ENCODE measurements at places on chromosomes 7 and 10.

DNA sequence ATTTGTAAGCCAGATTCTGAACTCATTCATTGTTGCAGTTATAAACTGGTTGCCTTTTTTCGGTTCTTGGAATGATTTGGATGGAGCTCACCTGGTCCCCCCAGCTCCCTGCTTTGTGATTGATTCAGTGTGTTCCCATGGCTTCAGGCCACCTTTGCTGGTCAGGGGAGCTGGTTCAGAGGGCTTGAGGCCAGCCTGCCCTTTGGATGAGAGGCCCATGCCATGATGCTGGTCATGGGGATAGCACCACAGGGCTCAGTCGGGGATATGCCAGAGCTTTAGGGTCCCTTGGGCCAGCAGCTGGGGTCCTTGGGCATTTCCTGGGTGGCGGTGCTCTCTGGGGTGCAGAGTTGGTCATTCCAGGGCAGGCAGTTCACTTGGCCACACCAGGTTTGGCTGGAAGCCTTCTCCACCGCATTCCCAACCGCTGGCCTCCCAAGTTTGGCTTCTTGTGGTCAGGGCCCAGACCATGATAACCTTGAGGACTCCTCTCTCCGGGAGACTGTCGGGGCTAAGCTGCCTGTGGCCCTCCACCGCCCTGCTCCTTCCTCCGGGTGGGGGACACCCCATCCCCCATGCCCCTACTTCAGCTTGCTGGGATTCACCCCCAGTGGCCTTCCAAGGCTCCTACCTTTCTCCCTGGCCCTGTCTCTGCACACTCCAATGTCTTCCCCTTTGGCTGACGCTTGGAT is 65.1 kb downstream of the MGMT start:
- DNase-seq: no peak

DNA sequence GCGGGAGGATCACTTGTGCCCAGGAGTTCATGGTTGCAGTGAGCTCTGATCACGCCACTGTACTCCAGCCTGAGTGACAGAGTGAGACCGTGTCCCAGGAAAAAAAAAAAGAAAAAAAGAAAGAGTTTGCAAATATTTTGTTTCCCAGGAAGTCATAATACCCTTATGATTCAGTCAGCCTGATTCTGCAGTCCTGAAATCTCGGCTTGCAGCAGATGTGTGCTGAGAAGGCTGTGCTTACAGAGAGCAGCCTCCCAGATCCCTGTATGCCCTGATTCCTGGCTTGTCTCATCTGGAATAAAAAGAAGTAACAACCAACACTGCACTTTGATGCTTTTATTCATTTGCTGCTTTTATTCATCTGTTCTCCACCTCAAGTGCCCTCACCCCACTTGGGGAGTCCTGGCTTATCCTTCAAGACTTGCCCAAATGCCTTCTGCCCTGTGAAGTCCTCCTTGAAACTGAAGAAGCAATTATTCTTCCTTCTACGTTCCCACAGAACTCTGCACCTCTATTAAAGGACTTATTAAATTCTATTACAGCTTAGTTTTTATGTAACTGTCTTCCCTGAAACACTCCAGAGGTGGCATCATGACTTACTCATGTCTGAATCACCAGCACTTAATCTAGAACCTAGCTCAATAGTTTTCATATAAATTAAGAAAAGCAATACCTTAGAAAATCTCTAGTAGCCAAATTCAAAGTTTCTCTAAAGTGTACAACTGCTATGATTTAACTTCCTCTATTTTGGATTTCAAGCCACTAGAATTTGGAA is 27.7 kb upstream of the BPGM start:
- no peak for DNase-seq

DNA sequence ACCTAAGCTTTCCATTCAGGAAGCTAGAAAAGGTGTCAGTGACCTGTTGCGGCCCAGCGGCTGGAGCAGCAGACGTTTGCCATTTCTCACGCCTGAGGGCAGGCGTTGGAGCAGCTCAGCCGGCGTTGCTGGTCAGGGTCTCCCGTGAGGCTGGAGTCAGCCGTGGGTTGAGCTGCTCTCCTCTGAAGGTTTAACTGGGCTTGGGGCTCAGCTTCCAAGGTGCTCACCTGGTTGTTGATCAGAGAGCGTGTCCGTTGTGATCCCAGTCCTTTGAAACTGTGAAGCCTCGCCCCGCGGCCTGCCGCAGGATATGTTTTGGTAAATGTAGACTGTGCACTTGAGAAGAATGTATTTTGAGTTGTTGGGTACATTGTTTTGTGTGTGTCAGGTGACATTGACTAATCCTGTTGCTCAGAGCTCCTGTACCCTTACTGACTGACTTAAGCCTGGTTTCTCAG is 20.6 kb upstream of the PWWP2B start:
- DNase-seq: no peak

DNA sequence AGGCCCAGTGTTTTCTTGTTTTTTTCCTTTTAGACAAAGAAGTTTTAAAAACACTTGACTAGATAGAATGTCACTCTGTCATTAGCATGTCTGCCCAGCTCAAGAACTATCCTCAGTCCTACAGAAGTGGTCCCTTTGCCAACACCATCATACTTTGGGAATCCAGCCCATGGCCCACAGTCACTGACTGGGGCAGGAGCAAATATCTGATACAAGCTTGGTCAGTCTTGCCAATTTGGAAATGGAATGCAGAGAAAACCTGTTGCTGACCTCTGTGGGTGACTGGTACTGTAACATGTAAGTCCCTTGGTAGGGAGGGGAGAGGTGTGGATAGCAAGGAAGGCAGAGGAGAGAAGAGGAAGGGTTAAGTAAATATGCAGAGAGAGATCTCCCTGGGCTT is 47.8 kb downstream of the IPMK start:
- DNase-seq: no peak

- DNase-seq: no peak
Observed at GRCh38 chr10:127939786-127940330, 33.0 kb downstream of the PTPRE start.

Data from right cardiac atrium (tissue), 5 donors.